ENCODE measurements at places on chromosomes 16 and 17. TPM values are rescaled to one million over a fixed set of nuclear protein-coding genes. Genes with fewer than 3 reads are reported as not detected.
A peak's percentile ranks its signal among the peaks of the same experiment; 100 is the strongest.

- H3K4me3 ChIP-seq = peak overlapping the region; percentile 90
- peaks cover 36% of the 10 kb centered on the region for H3K4me1 ChIP-seq
- no peak for DNase-seq
- peak overlapping the region; percentile 100 for H3K27ac ChIP-seq
- H3K27me3 ChIP-seq = no peaks in the 10 kb centered on the region
Measured at GRCh38 chr16:1610899-1611632, 806 bp downstream of the IFT140 start.

DNA sequence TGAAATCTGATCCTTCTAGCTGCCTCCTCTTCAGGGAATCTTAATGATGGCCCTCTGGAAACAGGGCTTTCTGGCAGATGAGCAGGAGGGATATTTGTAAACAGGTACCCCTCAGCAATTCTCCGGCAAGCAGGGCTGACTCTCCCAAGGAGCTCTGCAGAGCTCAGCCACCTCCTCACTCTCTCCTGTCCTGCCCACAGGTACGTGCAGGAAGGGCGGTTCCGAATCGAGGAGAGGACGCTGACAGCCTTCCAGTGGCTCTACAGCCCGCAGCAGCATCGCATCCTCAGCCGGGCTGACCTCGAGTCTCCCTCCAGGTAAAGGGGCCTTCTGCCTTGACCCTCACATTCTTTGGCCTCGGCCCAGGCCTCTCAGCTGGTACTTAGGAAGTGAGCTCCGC lies 20.7 kb upstream of the CCDC92B start:
- H3K27ac ChIP-seq = no peak overlapping the region
- no peaks in the 10 kb centered on the region for H3K36me3 ChIP-seq
- H3K4me1 ChIP-seq = peaks cover 4% of the 10 kb centered on the region
- no peak overlapping the region for H3K4me3 ChIP-seq
- peaks cover 19% of the 10 kb centered on the region for H3K27me3 ChIP-seq

DNA sequence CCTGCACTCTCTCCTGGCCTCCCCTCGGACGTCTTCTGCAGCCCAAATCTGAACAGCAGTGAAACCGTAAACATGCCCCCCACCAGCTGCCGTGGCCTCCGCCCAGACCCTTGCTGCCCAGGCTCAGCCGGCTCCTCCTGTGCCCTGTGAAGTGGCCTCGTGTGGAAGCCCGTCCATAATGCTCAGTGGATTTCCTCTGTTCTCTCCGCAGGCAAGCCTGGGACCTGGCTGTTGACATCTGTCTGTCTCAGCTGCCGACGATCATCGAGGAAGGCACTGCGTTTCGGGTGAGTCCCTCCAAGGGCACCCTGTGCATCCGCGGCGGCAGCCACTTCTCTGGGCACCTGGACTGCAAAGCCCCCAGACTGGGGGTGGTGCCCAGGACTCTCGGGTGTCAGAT lies 153.9 kb upstream of the CHMP6 start:
- H3K4me1 ChIP-seq = peaks cover 52% of the 10 kb centered on the region
- no peak overlapping the region for H3K4me3 ChIP-seq
- no peak overlapping the region for H3K27ac ChIP-seq
- H3K36me3 ChIP-seq = peaks cover 20% of the 10 kb centered on the region

DNA sequence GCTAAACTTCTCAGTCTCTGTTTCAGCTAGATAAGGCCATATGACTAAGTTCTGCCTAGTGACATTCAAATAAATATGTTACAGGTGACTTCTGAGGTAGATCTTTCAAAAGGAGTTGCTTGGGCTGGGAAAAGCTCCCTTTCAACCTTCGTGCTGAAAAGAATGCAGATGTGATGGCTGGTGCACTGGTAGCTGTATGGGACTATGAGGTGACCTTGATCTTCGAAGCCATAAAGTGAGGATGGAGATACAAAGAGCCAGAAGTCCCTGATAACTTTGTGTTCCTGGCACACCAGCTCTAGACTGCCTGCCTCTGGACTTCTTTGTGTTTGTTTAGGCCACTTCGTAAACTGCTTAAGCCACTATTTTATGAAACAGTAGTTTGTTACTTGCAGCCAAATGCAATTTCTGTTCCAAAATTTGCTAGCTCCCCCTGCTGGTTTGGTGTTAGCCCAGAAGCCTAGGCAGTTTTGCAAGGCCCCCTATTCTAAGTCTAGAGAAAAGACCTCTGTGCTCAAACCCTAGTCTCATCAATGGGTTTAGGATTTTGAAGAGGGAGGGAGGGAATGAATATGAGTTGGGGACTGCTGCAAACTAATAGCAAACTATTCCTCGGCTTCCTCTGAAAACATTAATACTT lies 23.3 kb upstream of the ERCC4 start:
- peaks cover 3% of the 10 kb centered on the region for H3K27me3 ChIP-seq
- H3K4me1 ChIP-seq = no peaks in the 10 kb centered on the region
- no peak overlapping the region for H3K27ac ChIP-seq
- no peak for DNase-seq
- H3K36me3 ChIP-seq = no peaks in the 10 kb centered on the region

DNA sequence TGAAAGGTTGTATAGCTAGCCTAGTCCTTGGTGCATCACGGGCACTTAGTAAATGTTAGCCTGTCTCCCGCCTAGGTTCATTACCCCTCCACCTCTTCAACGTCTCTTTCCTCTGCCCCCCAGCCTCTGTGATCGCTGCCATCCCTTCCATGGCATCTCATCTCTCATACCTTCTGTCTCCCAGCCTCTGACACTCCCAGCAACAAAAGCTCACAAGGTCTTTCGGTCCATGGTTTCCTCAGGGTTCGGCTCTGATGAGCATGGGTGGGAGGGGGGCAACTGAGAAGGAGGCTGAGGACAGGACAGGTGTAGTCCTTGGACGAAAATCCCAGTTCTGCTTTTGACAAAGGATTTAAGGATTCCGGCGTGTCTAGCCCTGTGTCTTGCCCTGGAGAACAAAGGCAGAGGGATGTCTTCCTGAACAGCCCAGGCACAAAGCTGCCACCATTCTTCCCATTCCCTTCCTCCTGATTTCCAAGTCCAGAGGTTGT lies 16.7 kb downstream of the CCR7 start:
- H3K27ac ChIP-seq = peak overlapping the region; percentile 88
- H3K4me3 ChIP-seq = peak overlapping the region; percentile 11
- DNase-seq = no peak
- H3K4me1 ChIP-seq = peaks cover 85% of the 10 kb centered on the region
- H3K27me3 ChIP-seq = no peaks in the 10 kb centered on the region

DNA sequence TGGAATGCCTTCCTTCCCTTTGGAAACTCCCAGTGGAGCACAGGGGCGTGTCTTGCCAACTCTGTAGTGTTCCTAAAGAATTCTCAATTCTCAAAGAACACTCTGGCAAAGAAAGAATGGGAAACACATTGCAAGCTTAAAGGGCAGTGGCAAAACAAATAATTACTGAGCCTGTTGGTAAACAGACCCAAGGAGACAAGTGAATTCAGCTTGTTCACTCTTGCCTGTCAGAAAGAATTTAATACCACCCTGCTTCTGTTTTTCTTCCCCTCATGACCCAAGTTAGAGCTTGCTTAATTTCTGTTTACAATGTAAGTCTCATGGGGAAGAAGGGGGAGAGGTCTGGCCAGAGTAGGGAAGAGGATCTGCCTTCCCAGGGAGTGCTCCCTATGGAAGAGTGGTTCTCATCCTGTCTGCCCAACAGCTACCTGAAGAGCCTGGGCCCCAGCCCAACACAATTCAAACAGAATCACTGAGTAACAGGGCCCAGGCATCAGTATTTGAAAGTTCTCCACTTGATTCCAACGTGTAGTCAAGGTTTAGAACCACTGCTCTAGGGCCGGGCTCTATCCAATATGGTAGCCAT lies 386.0 kb downstream of the SLC39A11 start:
- no peaks in the 10 kb centered on the region for H3K27me3 ChIP-seq
- H3K4me1 ChIP-seq = peaks cover 55% of the 10 kb centered on the region
- H3K27ac ChIP-seq = peak overlapping the region; percentile 63
- H3K36me3 ChIP-seq = peaks cover 40% of the 10 kb centered on the region
- DNase-seq = no peak

CDH5 gene
- not detected for total RNA-seq

CD300E gene
- total RNA-seq = not detected

PLXDC1 gene
- 6.3 TPM for total RNA-seq

Measured in activated CD4-positive, alpha-beta T cell treated with anti-CD3 and anti-CD28 coated beads, Interleukin-2, amount 10 ng/mL, durations not matched to agents 7 days and 5 days (primary cell).